Fibroblast of skin of right quadriceps (primary cell): ENCODE measurements at places on chromosomes 5 and 9.

GRCh38 chr5:153513156-153513555, 22.7 kb downstream of the GRIA1 start:
- peak; percentile 88 for DNase-seq

DNA sequence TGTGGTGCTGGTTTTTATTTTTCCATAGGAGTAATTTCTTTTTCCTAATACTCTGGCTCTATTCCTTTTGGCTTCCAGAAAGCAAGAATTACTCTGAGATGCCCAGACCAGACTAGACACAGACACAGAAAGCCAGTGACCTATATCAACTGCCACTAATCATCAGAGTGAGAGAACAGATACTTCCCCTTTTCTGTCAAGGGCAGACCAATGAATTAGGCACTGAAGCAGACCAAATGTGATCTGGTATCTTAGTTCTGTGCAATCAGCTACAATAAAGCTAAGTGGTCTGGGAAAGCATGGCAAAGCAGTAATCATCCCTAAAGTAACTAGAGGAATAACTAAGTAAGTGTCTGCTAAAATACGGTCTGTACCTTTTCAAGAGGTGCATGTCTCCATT, 239.1 kb downstream of the ELAVL2 start:
- DNase-seq = no peak

- DNase-seq = no peak
Observed at GRCh38 chr9:132163457-132163875, 1.6 kb downstream of the NTNG2 start.

DNA sequence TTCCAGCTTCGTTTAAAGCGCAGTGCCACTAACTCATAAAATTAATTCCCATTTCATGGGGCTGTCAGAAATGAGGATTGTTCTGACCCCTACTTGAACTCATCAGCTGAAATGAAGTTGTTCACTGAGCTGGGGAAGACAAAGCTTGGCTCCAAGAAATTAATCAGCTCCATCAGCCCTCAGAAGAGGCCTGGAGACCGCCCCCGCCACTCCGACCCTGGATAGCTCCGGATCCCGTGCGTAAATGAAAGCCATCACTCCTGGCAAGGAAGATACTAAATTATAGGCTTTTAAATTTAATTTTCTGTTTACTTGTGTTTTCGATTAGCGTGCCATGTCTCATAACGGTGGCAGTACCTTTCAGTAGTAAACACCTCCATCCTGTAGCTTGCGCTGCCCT, 142.8 kb upstream of the IRX2 start:
- DNase-seq = no peak

- DNase-seq = no peak
Observed at GRCh38 chr5:135546912-135547311, 11.1 kb upstream of the NEUROG1 start.

DNA sequence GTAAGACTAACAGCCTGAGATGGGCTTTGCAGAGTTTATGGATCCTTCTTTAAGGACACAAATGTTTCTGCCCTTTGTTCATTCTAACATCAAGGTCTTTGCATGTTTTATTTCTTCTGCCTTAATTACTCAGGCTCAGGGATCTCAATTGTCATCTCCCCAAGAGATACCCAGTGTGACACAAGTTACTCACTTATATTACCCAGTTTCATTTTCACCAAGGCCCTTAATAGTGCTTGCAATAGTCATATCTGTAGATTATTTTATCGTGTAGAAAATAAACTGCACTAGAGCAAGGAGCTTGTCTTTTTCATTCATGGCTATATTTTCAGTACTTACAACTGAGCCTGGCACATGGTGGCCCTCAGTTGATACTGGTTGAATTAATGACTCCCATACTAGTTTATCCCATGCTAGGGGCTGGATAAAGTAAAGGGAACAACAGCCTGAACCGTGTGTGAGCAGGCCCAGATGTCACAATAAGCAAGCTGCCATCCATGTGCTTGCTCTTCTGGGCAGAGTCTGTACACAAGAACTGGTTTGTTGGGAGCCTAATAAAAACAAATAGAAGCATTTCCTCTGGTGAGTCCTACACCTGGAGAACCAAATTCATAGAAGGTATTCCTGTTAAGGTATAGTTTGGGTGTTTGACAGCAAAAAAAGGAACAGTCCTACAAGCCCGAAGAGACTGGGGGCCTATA, 112.5 kb upstream of the CD180 start:
- no peak for DNase-seq

GRCh38 chr9:2876726-2877125, 32.8 kb upstream of the PUM3 start:
- no peak for DNase-seq

DNA sequence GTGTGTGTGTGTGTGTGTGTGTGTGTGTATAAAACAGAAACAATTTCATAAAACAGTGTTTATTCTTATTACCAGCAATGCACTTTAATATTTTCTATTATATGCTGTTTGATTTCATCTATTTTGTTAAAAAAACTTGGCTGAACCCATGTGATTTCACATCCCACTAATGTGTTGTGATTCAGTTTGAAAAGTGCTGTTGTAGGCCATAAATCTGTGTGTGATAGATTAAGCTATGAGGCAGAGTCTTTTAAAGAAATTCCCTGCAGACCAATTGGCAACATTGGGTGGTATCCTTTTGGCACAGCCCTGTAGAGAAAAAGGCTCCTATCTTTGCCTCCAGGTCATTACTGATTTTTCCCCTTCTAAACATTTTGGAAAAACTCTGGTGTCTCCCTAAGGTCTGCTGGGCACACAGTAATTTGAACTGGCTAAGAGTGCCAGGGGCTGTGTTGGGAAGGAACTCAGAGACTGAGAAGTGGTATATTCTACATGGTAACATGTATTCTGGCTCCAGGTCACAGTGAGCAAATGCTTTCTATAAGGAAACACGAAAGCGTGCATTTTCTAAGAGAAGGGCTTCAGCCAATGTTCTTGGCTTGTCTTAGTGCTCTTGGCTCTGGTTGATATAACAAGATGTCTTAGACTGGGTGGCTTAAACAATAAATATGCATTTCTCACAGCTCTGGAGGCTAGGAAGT, 4.5 kb downstream of the CAMK4 start:
- no peak for DNase-seq

DNA sequence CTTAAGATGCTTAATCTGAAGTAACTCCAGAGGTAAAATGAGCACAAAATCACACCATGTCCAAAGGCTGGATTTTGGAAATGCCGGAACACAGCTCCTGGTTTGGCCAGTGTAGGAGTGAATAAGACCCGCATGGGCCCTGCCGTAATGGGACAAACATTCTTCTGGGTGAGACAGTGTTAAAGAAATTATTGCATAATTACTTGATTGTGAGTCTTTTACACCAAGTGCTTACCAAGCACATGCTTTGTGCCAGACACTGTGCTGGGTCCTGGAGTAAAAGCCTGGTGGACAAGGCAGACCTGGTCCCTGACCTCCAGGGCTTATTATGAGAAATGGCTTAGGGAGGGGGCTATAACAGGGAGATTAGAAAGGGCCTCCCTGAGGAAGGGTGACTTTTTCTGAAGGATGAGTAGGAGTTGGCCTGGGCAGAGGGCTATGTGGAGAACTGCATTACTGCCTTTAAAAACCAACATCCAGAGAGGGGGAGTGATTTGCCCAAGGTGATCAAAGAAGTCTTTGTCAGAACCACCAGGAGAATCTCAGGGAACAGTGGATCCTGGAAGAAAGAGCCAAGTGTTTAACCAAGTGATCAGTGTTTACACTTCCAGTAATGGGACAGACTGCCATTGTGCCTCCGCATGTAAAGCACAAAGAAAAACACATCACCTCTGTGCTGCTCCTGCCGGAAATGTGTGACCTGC, 3.5 kb downstream of the PDE6A start:
- no peak for DNase-seq

- no peak for DNase-seq
Observed at GRCh38 chr5:111932199-111932598, 175.2 kb upstream of the NREP start.

- no peak for DNase-seq
Observed at GRCh38 chr5:148085977-148086705, 22.4 kb downstream of the SPINK5 start.

- DNase-seq = peak; percentile 39
Observed at GRCh38 chr5:143222287-143223231, 180.9 kb downstream of the NR3C1 start.

DNA sequence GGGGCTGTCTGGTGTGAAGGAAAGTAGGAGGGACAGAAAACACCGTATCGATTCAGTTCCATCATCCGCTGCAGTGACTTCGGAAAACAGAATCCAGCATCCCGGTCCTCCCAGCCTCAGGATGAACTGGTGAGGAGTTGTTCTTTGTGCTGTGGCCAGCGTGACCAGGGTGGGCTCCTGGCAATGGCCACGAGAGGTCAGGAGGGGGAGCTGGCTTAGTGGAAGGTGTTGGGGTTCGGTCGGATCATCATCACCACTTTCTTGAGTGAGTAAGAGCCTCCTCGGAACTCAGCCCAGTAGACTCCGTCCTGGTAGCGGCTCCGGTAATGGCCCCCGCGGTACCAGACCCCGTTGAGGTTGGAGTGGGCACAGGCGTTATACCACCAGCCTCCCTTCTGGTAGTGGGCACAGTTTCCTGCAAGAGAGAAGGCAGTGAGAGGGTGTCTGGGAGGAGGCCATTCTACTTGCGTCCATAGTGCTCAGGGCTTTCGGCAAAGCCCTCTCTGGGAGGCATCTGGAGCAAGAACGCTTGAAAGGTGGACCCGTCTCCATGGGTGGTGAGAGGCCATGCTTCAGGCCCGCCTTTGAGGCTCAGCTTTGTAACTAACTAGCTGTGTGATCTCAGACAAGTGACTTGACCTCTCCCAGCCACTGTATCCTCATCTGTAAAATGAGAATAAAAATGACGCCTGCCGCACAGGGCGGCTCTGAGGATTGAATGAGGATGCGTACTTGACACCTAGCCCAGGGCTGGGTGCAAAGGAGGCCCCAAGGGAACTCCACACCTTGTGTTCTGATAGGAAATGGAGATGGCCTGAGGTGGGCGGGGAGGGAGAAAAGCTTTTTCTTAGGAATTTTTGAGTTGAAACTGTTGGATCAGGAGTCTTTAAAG, 33.5 kb downstream of the ANGPTL2 start:
- DNase-seq = no peak

- no peak for DNase-seq
Observed at GRCh38 chr9:68585034-68585761, 44.5 kb upstream of the TMEM252 start.

DNA sequence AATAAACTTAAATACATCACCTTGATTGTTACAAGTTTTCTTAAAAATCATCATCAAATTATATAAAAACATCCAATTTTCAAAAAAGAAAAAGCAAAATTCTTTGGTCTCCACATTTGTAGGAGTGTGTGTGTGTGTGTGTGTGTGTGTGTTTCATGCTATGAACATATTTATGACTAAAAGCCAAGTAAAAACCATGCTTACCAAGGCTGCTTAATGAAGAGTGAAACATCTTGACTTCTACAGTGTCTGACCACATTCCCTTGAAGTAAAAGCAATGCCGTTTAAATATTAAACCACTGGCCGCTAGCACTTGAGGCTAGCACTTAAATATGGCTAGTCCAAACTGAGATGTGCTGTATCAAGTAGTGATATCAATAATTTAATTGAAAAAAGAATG, 549.1 kb upstream of the CCNG1 start:
- DNase-seq = no peak

GRCh38 chr5:127375544-127376091, 85.0 kb downstream of the MEGF10 start:
- no peak for DNase-seq

DNA sequence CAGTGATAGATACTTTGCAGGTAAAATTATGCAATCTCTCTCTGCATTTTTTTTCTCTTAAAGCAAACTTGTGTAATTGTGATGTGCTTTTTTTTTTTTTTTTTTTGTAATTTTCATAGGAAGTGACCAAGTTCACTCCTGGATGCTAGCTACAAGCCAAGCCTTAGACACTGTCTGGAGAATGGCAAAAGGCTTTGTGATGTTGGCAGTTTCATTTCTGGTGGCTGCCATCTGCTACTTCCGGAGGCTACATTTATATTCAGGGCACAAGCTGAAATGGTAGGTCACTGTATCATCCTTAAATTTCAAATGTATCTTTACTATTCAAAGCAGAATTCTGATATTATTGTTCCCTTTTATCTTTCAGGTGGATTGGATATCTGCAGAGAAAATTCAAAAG, 19.3 kb downstream of the OTULINL start:
- no peak for DNase-seq

DNA sequence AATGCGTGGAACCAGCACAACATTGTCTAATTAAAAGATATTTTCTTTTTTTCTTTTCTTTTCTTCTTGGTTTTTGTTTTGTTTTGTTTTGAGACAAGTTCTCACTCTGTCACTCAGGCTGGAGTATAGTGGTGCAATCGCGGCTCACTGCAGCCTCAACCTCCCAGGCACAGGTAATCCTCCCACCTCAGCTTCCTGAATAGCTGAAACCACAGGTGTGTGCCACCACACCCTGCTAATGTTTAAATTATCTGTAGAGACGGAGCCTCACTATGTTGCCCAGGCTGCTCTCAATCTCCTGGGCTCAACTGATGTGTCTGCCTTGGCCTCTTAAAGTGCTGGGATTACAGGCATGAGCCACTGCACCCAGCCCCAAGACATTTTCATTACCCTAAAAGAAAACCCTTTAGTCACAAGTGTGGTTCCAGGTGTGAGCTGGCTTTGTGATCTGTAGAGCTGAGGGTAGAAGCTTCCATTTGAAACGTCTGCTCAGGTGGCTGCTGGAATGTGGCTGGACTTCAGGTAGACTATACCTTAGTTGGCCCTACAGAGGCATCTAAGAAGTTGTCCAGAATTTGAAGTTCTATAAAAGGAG, 19.1 kb upstream of the NEK6 start:
- DNase-seq = no peak

DNA sequence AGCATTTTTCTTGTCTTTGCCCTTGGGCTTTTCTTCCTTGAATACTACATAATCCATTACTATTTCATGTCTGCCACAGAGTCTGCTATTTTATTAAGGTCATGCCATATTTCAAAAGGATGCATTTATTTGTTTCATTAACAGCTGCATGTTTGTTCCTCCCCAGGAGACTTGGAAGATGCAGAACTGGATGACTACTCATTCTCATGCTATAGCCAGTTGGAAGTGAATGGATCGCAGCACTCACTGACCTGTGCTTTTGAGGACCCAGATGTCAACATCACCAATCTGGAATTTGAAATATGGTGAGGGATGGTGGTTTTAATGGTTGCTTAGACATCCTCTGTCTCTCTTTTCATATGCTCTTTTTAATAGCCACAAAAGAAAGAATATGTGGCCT, 4.0 kb downstream of the IL7R start:
- DNase-seq = peak; percentile 79

- DNase-seq = peak; percentile 56
Observed at GRCh38 chr5:91401175-91401574, 18.1 kb upstream of the ARRDC3 start.

DNA sequence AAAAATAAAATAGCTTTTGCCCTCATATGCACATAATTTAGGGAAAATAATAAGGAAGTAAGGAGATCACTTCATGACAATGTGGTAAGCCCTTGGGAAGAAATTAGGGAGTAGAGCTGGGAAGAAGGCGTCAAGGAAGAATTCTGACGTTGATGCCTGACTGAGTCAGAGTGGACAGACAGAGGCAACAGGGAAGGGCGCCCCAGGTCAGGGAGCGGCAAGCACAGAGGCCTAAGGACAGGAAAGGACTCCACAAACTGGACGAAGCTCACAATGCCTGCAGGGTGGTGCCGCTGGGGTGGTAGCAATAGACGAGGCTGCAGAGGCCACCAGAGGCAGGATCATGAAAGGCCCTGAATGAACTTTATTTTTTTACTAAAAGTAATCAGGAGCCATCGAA, 7.6 kb downstream of the DRD1 start:
- no peak for DNase-seq

GRCh38 chr5:137561608-137562007, 62.5 kb upstream of the SPOCK1 start:
- DNase-seq = no peak
